NCI-H1048 (cell line): ENCODE measurements at places on chromosomes 16 and 17.

DNA sequence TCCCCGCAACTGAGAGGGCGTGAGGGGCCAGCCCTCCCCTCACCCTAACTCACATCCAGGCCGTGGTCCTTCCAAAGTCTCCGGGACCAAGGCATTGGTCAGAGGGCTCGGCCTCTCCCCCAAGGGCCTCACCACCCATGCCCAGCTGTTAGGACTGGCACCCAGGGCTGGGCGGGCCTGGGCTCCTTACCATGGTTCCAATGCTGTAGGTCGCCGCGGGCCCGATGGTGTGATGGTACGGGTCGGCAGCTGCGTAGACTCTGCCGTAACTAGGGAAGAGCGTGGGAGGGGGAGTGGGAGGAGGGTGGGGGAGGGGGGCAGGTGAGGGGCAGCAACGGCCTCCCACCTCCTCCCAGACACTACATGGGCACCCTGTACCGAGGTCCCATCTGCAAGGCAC is 19.6 kb downstream of the ENGASE start:
- DNase-seq = no peak

GRCh38 chr17:58267347-58268324 is 13.1 kb downstream of the MPO start:
- no peak for DNase-seq

GRCh38 chr16:14307059-14307526 is 236.0 kb downstream of the MRTFB start:
- no peak for DNase-seq

- DNase-seq = no peak
Measured at GRCh38 chr17:74773871-74774286, 2.3 kb downstream of the NAT9 start.

GRCh38 chr17:21017256-21017655 is 25.6 kb downstream of the USP22 start:
- DNase-seq = no peak

- no peak for DNase-seq
Measured at GRCh38 chr17:31736855-31737625, 122.0 kb downstream of the COPRS start.
